ENCODE measurements at places on chromosomes 1 and 21. TPM values are rescaled to one million over a fixed set of nuclear protein-coding genes. Genes with fewer than 3 reads are reported as not detected.
A peak's percentile ranks its signal among the peaks of the same experiment; 100 is the strongest.

DNA sequence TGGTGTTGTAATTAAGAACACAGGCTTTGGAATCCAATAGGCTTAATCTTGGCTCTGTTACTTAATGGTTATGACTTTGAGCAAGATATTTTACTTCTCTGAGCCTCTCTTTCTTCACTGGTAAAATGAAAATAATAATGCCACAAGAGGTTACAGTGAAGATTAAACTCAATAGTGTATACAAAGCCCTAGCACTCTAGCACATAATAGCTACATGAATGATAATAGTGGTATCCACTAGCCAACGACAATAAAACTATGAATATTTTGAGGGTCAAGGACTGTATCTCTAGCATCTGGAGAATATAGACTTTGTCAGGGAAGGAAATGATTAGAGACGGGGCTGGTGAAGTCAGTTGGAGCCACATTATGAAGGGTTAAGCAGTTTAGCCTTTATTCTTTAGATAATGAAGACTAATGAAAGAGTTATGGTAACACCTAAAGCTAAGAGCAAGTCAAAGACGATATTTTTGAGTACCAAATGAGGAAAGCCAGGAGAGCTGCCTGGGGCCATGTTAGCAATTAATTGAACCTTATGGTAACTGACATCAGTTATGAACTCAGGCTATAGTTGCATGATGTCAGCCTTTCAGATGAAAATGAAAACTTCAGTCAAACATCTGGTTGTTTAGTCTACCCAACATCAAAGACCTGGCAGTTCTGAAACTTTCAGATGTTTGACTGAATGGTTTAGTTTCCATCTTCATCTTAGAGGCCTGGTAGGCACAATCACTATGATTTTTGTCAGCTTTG lies 32.8 kb upstream of the RNF11 start:
- no peaks in the 10 kb centered on the region for H3K4me1 ChIP-seq
- no peak for DNase-seq
- H3K27me3 ChIP-seq, result no peaks in the 10 kb centered on the region
- H3K36me3 ChIP-seq, result no peaks in the 10 kb centered on the region
- H3K27ac ChIP-seq, result no peak overlapping the region
- H3K4me3 ChIP-seq, result no peak overlapping the region

DNA sequence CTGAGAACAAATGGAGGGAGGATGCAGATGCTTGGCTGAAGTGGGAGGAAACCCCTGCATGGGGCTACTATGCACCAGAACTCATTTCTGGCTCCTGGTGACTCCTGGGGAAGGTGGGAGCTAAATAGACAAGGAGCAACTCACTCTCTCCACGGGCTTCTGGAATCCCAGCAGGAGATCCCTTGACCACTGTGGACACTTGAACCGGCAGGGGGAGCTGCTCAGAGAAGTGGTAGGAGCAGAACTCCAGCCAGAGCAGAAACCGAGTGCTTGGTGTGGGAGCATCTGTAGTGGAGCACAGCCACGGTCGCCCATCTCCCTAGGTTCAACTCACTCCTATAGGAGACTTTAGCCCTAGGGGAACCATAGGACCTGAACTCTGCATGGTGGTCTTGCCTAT lies 205.6 kb upstream of the GJB5 start:
- H3K4me1 ChIP-seq, result no peaks in the 10 kb centered on the region
- H3K27ac ChIP-seq, result no peak overlapping the region
- no peaks in the 10 kb centered on the region for H3K36me3 ChIP-seq
- no peak for DNase-seq

GRCh38 chr1:28136169-28136921 lies 40.1 kb downstream of the PTAFR start:
- H3K36me3 ChIP-seq, result no peaks in the 10 kb centered on the region
- DNase-seq, result no peak
- no peak overlapping the region for H3K27ac ChIP-seq
- no peaks in the 10 kb centered on the region for H3K27me3 ChIP-seq

DNA sequence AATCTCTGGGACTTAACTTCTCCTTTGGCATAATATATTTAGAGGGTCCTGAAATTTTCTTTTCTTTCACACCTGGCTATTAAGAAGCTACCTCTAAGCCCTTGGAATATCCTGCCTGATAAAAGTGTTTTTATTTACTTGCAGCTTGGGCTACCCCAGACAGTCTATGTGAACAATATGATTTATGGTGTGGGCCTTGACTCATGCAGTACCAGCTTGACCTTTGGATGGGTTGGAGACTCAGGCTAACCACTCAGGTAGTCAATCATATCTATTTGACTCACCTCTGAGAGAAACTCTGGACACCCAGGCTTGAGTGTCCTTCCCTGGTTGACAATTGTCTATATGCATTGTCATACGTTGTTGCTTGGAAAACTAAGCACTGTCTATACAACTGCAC lies 13.4 kb upstream of the PGBD2 start:
- H3K4me1 ChIP-seq, result no peaks in the 10 kb centered on the region
- H3K36me3 ChIP-seq, result no peaks in the 10 kb centered on the region
- H3K4me3 ChIP-seq, result no peak overlapping the region
- no peak for DNase-seq
- no peak overlapping the region for H3K27ac ChIP-seq
- H3K27me3 ChIP-seq, result peaks cover 28% of the 10 kb centered on the region

DNA sequence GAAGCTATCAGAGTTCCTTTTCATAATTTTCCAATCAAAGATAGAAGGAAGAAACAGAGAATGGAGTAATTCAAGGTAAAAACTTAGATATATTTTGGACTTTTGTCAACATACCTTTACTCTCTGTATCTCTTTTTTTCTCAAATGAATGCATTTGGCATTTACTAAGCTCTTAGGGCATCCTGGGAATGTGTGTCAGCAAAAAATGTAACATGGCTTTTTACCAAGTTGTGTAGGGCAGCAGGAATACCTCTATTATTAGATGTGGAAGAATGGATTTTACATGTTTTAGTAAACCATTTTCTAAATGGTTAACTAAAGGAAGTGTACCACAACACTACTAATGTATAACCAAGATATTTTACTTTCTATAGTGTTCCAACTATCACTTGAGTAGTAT lies 4.2 kb upstream of the COL11A1 start:
- DNase-seq, result no peak
- peaks cover 11% of the 10 kb centered on the region for H3K4me1 ChIP-seq
- no peak overlapping the region for H3K4me3 ChIP-seq

LY9 gene
- not detected for total RNA-seq

KIRREL1 gene
- 7.3 TPM for total RNA-seq

DNA sequence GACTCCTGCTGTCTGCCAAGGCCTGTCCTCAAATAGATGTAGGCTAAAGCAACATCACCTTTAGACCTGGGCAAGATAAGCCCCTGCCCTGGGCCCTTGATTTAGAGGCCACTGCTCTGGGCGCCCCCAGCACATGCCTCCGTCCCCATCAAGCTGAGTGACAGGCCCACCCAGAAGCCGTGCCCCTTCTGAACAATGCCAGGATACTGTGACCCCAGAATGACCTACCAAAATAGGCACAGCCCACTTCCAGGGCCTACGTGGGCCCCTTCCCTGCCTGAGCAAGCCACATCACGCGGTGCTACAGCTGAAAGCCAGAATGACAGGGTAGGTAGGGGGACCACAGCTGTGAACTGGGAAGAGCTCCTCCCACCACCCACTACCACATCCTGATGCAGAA lies 24.7 kb upstream of the BECN2 start:
- H3K27ac ChIP-seq, result no peak overlapping the region
- no peak overlapping the region for H3K4me3 ChIP-seq
- H3K27me3 ChIP-seq, result no peaks in the 10 kb centered on the region
- H3K36me3 ChIP-seq, result no peaks in the 10 kb centered on the region
- no peaks in the 10 kb centered on the region for H3K4me1 ChIP-seq

GRCh38 chr1:20445956-20446355 lies 40.1 kb downstream of the CAMK2N1 start:
- DNase-seq, result no peak
- H3K4me3 ChIP-seq, result no peak overlapping the region

DNA sequence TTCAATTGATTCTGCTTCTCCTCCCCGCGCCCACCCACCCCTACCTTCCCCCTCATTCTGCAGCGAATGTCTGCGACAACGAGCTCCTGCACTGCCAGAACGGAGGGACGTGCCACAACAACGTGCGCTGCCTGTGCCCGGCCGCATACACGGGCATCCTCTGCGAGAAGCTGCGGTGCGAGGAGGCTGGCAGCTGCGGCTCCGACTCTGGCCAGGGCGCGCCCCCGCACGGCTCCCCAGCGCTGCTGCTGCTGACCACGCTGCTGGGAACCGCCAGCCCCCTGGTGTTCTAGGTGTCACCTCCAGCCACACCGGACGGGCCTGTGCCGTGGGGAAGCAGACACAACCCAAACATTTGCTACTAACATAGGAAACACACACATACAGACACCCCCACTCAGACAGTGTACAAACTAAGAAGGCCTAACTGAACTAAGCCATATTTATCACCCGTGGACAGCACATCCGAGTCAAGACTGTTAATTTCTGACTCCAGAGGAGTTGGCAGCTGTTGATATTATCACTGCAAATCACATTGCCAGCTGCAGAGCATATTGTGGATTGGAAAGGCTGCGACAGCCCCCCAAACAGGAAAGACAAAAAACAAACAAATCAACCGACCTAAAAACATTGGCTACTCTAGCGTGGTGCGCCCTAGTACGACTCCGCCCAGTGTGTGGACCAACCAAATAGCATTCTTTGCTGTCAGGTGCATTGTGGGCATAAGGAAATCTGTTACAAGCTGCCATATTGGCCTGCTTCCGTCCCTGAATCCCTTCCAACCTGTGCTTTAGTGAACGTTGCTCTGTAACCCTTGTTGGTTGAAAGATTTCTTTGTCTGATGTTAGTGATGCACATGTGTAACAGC lies 339.9 kb downstream of the NTNG1 start:
- H3K27ac ChIP-seq, result no peak overlapping the region
- no peak overlapping the region for H3K4me3 ChIP-seq

DNA sequence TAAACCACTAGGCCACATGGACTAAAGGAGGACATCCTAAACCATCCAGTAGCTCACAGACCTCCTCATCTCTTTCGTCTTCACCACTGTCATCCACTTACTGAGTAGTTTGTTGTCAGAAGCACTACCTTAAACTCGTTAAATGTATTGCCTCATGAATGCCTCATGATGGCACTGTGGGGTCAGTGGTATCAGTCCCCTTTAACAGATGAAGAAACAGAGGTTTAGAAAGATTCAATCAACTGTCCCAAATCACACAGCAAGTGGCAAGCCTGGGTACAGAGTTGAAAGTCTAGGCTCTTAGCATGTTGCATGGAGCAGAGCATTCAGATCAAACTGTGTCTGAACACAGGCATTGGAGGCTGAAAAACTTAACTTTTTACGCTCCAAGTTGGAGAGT lies 183.6 kb upstream of the KIAA0040 start:
- H3K27me3 ChIP-seq, result peaks cover 27% of the 10 kb centered on the region
- H3K27ac ChIP-seq, result no peak overlapping the region
- DNase-seq, result no peak
- no peaks in the 10 kb centered on the region for H3K4me1 ChIP-seq

DNA sequence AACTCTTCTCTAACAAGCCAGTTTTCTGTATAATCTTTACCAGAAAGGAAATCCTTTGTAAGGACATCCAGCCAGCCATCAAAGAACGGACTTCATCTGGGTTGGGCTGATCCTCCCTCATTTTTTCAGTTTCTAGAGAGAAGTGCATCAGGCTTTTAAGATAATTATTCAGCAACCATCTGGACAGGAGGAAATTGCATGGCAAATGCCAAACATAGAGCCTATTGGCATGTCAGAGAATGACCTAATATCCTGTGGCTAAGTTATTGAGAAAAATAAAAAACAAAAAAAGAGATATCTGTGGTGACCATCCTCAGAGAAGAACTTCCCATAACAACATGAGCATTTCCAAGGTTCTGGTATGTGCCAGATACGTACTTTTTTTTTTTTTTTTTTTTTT lies 74.9 kb upstream of the BEND5 start:
- H3K4me3 ChIP-seq, result no peak overlapping the region
- no peak overlapping the region for H3K27ac ChIP-seq
- H3K36me3 ChIP-seq, result no peaks in the 10 kb centered on the region
- no peak for DNase-seq

DNA sequence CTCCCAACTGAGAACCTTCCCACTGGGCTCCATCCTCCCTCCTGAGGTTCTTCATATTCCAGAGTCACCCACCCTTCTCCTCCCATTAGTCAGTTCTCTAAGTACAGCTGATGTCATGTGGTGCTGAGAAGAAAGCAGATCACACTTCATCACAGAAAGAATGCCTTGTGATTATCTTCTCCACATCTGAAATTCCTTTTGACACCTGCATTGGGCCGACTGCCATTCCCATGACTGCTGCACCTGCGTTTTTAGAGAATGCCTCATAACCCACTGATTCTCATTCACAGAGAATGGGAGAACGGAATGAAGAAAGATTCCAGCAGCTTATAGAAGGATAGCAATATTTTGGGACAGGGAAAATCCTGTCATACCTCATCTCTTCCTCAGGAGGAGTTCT lies 14.3 kb downstream of the LEPR start:
- H3K4me1 ChIP-seq, result peaks cover 25% of the 10 kb centered on the region
- no peak overlapping the region for H3K27ac ChIP-seq
- peaks cover 17% of the 10 kb centered on the region for H3K36me3 ChIP-seq
- H3K4me3 ChIP-seq, result no peak overlapping the region
- H3K27me3 ChIP-seq, result no peaks in the 10 kb centered on the region

- H3K4me3 ChIP-seq, result no peak overlapping the region
- DNase-seq, result no peak
- no peaks in the 10 kb centered on the region for H3K36me3 ChIP-seq
- no peaks in the 10 kb centered on the region for H3K4me1 ChIP-seq
- H3K27ac ChIP-seq, result no peak overlapping the region
Measured at GRCh38 chr1:23930861-23931490, 17.8 kb upstream of the CNR2 start.

- peak overlapping the region; percentile 81 for H3K27ac ChIP-seq
- H3K4me3 ChIP-seq, result no peak overlapping the region
- H3K36me3 ChIP-seq, result no peaks in the 10 kb centered on the region
Measured at GRCh38 chr1:27144049-27144748, 10.7 kb downstream of the SLC9A1 start.

MIA3 gene
- total RNA-seq, result 53.5 TPM

CELA3B gene
- not detected for total RNA-seq

GRCh38 chr1:23736437-23737134 lies 6.7 kb upstream of the ELOA start:
- DNase-seq, result no peak
- H3K27me3 ChIP-seq, result no peaks in the 10 kb centered on the region
- no peak overlapping the region for H3K4me3 ChIP-seq
- H3K4me1 ChIP-seq, result peaks cover 5% of the 10 kb centered on the region
- no peak overlapping the region for H3K27ac ChIP-seq
- H3K36me3 ChIP-seq, result no peaks in the 10 kb centered on the region

- no peak overlapping the region for H3K27ac ChIP-seq
- no peaks in the 10 kb centered on the region for H3K36me3 ChIP-seq
- H3K27me3 ChIP-seq, result no peaks in the 10 kb centered on the region
- H3K4me3 ChIP-seq, result no peak overlapping the region
- no peak for DNase-seq
Measured at GRCh38 chr1:7476861-7477547, 294.1 kb upstream of the VAMP3 start.

AK5 gene
- 1.0 TPM for total RNA-seq

DNA sequence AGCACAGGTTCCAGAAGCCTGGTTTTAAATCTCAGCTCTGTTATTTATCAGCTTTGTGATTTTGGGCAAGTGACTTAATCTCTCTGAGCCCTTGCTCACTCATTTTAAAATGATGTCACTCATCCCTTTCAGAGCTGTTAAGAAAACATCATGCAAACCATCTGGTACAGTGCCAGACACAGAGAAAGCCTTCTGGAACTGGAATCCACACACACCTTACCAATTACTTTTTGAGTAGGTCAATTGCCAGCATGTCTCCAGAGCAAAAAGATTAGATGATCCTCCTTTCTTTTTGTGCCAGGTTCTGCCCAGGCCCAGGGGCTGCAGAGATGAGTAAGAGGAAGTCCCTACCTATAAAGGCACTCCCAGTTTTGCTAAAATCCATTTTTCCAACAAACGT lies 61.3 kb downstream of the ROR1 start:
- H3K36me3 ChIP-seq, result no peaks in the 10 kb centered on the region
- no peak for DNase-seq

CRTC2 gene
- 19.7 TPM for total RNA-seq

CACNA1E gene
- total RNA-seq, result 0.88 TPM
